ENCODE measurements at places on chromosomes 2 and 18.

GRCh38 chr18:22613788-22614187, 196.1 kb upstream of the CTAGE1 start:
- DNase-seq, result no peak

- DNase-seq, result peak; percentile 3
Observed at GRCh38 chr2:190407662-190408537, at the start of gene MFSD6. Gene MFSD6, plus strand, starts transcription at chr2:190408355. Its CDS starts 27,675 bp downstream, at chr2:190436030.

GRCh38 chr2:222526480-222527277, 102.3 kb downstream of the SGPP2 start:
- DNase-seq, result no peak

GRCh38 chr2:191352536-191352935, 107.3 kb downstream of the MYO1B start:
- peak; percentile 86 for DNase-seq

GRCh38 chr2:175690113-175690837, 311.8 kb downstream of the LNPK start:
- peak; percentile 66 for DNase-seq

DNA sequence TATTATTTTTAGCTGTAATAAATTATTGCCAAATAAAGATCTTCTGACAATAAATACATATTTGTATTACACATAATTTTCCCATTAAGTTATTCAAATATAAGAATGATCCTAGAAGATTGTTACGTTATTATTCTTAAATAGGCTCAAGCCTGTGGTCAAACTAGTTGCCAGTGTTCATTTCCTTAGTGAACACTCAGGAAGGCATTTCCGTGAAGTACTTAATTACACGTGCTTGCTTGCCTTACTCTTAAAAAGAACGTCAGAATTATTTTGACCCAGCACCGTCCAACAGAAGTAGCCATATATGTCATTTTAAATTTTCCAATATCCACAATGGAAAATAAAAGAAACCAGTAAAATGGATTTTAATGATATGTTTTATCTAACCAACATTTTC, 249.8 kb downstream of the TXNL1 start:
- DNase-seq, result no peak

DNA sequence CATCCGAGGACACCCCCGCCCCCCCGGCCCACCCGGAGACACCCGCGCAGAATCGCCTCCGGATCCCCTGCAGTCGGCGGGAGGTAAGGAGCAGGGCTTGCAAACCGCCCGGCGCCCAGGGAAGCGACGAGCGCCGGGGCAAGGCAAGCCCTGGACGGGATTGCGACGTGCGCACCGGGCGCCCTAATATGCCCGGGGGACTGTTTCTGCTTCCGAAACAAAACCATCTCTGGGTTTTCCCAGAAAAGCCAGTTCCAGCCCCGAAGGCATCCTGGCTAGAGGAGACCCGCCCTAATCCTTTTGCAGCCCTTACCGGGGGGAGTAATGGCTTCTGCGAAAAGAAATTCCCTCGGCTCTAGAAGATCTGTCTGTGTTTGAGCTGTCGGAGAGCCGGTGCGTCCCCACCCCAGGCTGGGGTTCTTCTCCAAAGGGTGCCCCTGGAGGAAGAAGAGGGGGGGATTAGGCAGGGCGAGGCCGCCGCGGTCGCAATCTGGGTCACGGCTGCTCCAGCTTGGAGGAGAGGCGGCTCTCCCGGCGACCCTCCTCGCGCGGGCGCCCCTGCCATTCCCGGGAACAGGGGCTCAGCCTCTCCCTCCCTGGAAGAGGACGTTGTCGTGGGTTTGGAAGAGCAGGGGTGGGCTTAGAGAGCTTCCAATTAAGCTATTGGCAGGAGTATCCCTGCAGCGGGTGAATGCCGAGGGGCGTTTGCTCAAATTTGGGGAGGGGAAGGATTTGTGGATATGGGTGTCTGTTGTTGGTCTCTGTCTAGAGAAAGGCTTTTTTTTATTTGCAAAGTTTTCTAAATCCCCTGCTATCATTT, 521 bp downstream of the MYCN start:
- no peak for DNase-seq

GRCh38 chr2:73408198-73408597, 22.6 kb downstream of the ALMS1 start:
- no peak for DNase-seq

DNA sequence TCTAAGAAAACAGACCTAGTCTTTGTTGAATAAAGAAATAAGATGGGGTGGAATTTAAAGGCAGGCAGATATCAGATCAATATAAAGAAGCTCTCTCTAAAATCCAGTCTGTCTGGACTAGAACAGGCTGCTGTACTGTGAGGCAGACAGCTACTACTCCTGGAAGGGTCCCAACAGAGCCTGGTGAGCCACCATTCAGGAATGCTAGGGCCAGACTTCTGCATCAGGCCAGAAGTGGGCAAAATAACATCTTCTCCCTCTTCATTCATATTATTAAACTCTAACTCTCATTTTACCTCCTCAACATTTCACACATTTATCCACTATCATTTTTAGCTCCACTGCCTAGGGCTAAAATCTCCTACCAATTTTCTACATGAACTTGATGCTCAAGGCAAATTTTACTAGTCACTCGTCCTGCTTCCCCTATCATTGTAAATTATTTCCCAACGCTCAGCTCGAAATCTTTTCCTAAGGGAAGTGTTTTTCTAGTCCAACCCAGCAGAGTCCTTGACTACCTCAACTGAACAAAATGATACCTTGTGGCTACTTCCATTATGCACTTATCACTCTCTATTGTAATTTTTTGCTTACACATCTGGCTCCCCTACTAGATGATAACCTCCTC, 45.2 kb upstream of the GLS start:
- peak; percentile 94 for DNase-seq

GRCh38 chr2:63218800-63219526, 168.3 kb downstream of the OTX1 start:
- DNase-seq, result no peak

DNA sequence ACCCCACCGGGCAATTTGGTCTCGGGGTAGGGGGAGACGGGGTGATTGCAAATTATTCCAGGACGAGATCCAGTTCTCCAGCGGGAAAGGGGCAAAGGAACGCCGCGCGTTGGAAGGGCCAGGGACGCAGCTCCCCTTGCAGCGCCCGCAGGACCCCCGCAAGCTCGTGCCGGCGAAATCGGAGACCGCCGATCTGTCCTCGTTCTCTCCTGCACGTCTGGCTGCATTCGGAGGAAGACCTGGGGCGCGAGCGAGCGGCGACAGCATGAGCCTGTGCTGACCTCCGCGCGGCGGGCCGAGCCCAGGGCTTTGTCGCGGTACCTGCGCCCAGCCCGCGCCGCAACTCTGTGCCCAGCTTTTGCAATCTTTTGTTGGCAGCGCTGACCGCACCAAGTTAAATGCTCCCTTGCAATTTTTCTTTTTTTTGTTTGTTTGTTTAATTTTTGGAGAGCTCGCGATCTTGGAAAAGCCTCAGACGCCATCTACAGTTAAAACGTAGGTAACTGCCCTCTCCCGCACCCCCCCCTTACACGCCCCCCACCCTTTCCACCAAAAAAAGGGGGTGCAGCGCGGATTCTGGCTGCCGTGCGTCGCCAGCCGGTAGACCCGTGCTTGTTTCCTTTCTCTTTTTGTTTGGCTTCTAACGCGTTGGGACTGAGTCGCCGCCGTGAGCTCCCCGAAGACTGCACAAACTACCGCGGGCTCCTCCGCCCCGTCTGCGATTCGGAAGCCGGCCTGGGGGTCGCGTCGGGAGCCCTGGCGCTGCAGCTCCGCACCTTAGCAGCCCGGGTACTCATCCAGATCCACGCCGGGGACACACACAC, 667 bp downstream of the TRIB2 start:
- DNase-seq, result peak; percentile 75

- no peak for DNase-seq
Observed at GRCh38 chr2:128664499-128664971, 345.9 kb upstream of the HS6ST1 start.

DNA sequence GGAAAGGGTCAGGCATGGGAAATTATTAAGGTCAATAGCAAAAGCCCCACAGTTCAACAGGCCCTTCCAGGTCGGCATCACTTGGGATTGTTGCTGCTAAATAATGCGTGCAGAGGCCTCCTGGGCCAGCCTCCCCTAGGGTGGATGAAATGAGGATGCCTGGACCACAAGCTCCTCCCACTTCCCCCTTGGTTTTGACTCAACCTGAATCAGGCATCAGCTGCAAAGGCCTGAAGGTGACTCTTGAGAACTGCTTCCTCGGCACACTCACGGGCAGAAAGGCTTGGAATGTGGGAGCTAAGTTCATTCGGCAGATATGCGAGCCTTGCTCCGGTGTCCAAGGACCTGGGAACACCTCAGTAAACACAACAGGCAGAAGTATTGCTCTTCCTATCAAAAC, 69.3 kb downstream of the MBP start:
- no peak for DNase-seq

DNA sequence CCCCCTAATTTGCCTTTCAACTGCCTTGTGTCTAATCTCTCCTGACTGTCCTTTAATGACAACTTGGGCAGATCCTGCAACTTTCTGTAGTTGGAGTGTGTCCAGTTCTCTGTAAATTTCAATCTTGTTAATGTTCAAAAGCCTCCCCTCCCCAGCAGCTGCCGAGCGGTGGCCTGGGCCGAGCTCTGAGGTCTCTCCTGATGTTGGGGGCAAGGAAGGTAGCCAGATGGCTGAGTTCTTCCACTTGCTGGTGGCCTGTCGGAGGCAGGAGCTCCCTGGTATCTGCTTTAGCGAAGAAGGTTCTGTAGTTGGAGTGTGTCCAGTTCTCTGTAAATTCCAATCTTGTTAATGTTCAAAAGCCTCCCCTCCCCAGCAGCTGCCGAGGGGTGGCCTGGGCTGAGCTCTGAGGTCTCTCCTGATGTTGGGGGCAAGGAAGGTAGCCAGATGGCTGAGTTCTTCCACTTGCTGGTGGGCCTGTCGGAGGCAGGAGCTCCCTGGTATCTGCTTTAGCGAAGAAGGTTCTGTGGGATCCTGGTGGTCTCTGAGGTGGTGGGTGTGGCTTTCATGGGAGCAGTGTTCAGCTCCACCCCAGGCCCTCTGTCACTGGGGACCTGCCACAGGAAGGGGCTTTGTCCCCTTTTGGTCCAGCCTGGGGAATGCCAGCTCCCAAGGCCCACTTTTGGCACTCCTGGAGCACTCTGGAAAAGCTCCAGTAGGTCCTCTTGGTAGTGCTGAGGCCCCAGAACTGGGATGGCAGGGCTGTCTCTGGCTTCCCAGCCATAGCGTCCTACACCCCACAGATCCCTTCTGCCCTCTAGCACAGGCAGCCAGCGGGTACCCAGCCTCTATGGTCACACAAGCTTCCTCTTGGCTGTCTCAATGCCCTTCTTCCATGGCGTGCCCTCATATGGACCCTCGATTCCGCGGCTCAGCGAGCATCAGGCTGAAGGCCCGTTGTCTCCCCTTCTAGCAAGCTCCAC, 211.9 kb downstream of the ALPK2 start:
- DNase-seq, result peak; percentile 58

- DNase-seq, result no peak
Observed at GRCh38 chr2:79235135-79235534, 75.6 kb upstream of the REG3A start.

DNA sequence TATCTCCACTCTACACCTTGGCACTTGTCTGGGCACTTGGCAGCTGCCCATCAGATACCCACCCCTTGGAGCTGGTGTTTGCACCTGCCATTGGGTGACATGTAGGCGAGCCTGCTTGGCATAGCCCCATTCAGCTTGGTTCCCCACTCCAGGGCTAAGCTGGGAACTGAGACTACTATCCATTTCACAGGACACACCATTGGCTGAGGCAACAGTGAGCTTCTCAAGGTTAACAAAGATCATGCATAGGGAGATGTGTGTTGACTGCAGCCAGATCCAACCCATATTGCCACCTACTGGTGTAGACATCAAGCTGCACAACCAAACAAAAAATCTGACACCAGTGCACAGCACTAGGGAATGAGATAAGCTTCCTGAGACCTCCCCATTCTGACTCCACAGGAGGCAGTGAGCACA, 1389.8 kb upstream of the TMEFF2 start:
- DNase-seq, result peak; percentile 41

- no peak for DNase-seq
Observed at GRCh38 chr18:12844391-12844790, 39.6 kb downstream of the PTPN2 start.

DNA sequence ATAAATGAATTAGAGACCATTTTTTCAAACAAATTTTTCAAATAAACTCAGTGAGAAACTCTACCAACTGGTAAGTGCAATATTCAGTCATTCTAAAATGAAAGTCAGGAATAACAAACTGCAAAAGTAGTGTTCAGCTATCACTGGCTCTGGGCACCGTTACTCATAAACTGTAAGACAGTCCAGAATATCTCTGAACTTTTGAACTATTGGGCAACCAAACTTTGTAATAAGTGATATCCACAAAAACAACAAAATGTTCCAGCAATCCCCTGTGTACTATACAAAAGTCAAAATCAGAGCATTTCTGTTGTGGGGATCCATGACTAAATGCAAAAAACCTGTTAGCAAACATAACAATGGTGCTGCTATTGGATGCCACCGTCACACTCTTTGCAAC, 56.3 kb downstream of the SLC25A12 start:
- no peak for DNase-seq

DNA sequence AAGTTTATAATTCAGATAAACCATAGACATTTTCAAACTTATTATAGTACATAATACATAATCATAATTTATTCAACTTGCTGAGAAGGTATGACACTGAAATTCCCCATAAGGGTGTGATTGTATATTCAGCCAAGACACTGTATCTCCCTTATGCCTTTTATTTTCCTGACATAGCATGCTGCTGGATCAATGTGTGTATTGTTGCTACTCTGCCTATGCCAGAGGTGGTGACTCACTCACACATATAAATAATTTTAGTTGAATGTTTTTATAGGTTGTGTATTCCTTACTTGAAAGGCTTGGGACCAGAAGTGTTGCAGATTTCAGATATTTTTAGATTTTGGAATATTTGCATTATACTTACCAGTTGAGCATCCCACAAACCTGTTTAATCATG, 86.8 kb downstream of the VRK2 start:
- no peak for DNase-seq

GRCh38 chr18:5040476-5040875, 156.6 kb downstream of the AKAIN1 start:
- no peak for DNase-seq

GRCh38 chr2:141021611-141022010, 1109.2 kb downstream of the LRP1B start:
- no peak for DNase-seq

- DNase-seq, result no peak
Observed at GRCh38 chr2:46410273-46411244, 68.8 kb upstream of the TMEM247 start.

GRCh38 chr2:186599186-186599778, 9.4 kb downstream of the ITGAV start:
- peak; percentile 17 for DNase-seq

- no peak for DNase-seq
Observed at GRCh38 chr2:150296770-150297546, 190.5 kb downstream of the RND3 start.

DNA sequence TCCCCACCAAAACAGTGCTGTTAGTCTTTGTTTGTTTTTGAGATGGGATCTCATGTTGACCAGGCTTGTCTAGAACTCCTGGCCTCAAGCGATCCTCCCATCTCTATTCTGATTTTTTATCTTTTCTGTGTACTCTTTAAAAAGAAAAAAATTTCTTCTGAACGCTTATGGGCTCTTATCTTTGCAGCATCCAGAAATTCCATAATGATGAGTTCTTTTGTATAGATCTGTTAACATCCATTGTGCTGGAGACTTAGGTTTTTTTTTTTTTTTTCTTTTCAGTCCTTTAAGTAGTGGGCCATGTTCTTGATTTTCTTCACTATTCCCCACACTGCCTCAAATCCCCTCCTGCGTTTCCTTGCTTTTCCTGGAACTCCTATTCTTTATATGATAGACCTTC, 31.0 kb downstream of the RBBP8 start:
- no peak for DNase-seq

All from fibroblast of skin of scalp (primary cell).